GM20000 (cell line): ENCODE measurements at places on chromosomes 12 and 14.

GRCh38 chr14:99357916-99358390 lies 86.0 kb upstream of the BCL11B start:
- no peak for DNase-seq

- DNase-seq = no peak
Measured at GRCh38 chr14:79284621-79285020, 926.7 kb downstream of the DIO2 start.

DNA sequence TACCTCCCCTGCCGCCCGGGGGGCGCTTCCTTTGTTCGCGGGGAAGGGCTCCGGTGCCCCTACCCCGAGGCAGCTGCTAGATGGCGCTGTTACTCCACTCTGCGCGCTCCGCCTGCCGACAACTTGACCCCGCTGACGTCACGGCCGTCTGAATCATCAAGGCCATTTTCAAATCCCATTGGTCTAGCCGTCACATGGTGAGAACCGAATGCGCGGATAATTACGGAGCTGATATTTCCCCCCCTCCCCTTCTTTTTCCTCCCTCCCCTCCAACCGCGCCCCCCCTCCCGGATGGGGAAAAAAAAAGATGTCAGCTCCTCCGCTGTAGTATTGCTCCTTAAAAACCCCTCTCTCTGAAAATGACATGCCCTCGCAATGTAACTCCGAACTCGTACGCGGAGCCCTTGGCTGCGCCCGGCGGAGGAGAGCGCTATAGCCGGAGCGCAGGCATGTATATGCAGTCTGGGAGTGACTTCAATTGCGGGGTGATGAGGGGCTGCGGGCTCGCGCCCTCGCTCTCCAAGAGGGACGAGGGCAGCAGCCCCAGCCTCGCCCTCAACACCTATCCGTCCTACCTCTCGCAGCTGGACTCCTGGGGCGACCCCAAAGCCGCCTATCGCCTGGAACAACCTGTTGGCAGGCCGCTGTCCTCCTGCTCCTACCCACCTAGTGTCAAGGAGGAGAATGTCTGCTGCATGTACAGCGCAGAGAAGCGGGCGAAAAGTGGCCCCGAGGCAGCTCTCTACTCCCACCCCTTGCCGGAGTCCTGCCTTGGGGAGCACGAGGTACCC lies at the start of gene HOXC10:
TSS of gene HOXC10 (plus strand) at position 246 of the 791 bp plus-strand sequence. CDS start at position 360, 114 bp downstream.
- DNase-seq = peak; percentile 92

GRCh38 chr12:130977743-130978095 lies 24.0 kb downstream of the ADGRD1 start:
- DNase-seq = no peak

DNA sequence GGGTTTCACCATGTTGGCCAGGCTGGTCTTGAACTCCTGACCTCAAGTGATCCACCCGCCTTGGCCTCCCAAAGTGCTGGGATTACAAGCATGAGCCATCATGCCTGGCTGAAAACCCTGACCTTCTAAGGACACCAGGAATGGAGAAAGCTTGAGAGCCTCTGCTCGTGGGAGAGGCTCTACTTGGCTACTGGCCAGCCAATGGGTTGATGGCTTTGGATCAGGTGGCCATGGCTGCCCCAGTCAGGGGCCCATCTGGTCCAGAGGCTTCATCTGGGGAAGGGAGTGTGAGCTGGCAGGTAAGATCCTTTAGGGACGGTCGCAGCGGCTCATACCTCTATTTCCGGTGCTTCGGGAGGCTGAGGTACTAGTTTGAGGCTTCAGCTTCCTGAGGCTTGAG lies 42.5 kb upstream of the PPP1CC start:
- DNase-seq = no peak

DNA sequence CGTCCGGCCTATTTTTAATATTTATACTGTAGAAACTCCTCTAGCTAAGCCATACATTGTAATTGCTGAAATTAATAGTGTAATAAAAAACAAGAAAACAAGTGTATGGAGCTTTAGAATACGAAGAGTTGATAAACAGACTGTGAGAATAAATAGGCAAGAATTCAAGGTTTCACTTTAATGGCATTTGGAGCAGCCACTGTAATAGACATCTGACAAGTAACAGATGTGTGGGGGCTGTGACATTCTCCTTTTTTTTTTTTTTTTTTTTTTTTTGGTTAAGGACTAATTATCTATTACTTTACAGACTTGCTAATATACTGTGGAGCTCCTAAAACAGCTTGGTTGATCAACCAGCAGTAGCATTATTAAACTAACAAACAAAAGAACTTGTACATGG lies 42.1 kb upstream of the CFAP54 start:
- no peak for DNase-seq

GRCh38 chr12:40248585-40249297 lies 23.9 kb downstream of the LRRK2 start:
- DNase-seq = no peak

GRCh38 chr14:86299994-86300393 lies 770.0 kb downstream of the FLRT2 start:
- no peak for DNase-seq

GRCh38 chr14:96805956-96806355 lies 8.8 kb downstream of the VRK1 start:
- DNase-seq = no peak

DNA sequence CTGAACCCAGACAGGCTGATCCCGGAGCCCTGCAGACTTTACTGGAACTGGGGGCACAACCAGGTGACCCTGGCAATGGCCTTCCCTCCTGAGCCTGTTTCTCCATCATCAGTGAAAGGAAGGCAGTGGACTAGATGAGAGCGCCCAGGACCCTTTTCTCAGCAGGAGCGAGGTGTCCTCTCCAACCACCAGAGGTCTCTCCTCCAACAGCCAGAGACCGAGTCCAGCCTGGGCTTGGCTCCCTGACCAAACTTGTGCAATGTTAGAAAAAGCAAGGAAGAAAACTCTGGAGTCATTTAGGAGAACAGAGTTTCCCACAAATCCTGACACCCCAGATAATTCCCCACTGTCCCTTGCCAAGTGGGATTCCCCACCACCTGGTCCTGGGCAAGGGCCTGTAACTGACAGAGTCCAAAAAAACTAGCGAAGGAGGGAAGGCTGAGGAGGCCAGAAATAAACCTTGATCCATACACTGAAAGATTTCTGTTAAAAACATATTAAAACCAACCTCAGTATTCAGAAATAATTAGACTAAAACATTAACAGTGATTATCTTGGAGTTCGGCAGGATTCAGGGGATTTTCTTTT lies 9.0 kb downstream of the RPS6KL1 start:
- DNase-seq = peak; percentile 71

- no peak for DNase-seq
Measured at GRCh38 chr12:24530689-24531088, 418.2 kb downstream of the BCAT1 start.

- peak; percentile 0 for DNase-seq
Measured at GRCh38 chr12:34396006-34396860, 373.9 kb downstream of the ALG10 start.

- peak; percentile 86 for DNase-seq
Measured at GRCh38 chr12:111775205-111776193, 8.8 kb downstream of the ALDH2 start.

DNA sequence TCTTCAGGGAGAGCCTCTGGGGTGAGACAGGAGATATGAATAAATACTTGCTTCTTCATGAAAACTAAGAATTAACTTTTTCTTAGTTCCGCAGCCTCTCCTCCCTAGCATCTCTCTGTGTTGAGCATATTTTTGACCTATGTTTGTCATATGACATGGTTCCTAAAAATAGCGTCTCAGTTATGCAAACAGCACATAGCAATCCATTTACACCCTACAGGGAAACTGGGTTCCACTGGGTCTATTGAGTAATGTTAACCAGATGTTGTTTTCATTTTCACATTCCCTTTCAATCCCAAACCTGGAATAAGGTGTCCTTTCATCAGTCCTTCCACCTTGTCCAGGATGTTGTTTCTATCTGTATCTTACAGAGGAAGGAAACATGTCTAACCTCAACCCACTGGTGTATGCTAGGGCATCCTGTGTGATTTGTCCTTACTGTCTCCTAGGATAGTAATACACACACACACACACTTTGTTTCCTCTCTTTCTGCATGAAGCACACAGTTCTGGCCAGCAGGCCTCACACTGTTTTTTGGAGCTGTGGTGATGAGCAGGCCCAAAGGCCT lies 1543.5 kb downstream of the AACS start:
- DNase-seq = no peak

- no peak for DNase-seq
Measured at GRCh38 chr12:108709697-108710096, 21.6 kb downstream of the CORO1C start.

- no peak for DNase-seq
Measured at GRCh38 chr12:104953323-104953722, 4.8 kb downstream of the SLC41A2 start.

GRCh38 chr14:50501642-50502041 lies 30.7 kb downstream of the MAP4K5 start:
- no peak for DNase-seq

GRCh38 chr12:12922191-12922616 lies 29.8 kb downstream of the GPRC5D start:
- no peak for DNase-seq

DNA sequence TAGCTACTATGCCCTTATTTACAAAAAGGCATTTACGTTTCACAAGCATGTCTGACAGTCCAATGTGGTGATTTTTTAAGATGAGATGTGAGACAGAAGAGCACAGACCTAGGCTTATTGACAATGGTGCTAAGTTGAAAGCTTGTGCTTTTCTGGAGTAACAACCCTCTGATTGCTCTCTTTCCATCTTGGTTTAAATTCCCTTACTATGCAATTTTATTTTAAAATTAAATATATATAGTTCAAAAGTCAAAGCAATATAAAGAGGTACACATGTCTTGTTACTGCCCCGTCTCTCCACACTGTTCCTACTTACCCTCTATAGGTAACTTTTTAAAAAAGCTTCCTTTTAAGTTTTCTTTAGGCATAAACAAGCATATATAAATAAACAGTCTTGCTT lies 39.4 kb upstream of the BBS10 start:
- no peak for DNase-seq

DNA sequence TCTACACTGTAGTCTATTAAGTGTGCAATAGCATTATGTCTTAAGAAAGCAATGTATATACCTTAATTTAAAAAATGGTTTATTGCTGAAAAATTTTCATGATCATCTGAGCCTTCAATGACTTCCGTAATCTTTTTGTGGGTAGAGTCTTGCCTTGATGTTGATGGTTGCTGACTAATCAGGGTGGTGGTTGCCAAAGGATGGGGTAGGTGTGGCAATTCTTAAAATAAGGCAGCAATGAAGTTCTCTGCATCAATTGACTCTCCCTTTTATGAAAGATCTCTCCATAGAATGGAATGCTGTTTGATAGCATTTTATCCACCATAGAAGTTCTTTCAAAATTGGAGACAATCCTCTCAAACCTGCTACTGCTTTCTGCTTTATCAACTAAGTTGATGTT lies 41.1 kb downstream of the BBS10 start:
- DNase-seq = no peak

DNA sequence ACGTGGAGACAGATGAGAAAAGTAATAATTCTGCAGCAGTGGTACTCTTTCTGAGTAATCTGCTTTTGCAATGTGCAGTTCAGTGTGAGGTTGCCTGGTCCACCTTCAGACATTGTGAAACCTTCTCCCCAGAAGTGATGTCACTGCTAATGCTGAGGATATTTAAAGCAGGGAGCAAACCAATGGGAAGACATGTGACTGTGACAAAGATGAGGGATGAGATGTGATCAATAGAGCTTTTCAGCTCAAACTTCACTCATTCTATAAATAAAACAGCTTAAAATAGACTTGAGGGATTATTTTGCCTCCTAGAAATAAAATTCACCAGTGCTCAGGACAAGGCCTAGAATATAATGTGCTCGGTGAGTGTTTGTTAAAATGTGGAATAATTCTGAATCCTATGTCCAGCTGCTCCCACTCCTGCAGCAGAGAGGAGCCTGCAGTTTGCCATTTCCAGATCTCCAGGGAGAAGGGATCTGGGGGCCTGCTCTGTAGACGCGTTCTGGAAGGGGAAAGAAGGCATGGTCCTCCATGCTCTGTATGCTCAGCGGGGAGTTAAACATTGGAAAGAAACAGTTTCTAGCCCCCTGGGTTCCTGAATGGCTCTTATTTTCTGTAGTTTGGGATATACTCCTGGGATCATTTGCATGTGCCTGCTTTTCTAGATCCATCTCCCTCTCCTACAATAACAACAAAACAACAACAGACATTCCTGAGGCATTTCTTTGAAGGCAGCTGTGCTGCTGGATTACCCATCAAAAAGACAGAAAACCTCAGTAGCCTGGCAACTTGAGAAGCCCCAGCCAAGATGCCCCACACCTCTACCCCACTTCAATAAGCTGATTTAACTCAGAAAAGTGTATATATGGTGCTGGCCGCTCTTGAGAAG lies 8.9 kb downstream of the SLC7A8 start:
- no peak for DNase-seq

DNA sequence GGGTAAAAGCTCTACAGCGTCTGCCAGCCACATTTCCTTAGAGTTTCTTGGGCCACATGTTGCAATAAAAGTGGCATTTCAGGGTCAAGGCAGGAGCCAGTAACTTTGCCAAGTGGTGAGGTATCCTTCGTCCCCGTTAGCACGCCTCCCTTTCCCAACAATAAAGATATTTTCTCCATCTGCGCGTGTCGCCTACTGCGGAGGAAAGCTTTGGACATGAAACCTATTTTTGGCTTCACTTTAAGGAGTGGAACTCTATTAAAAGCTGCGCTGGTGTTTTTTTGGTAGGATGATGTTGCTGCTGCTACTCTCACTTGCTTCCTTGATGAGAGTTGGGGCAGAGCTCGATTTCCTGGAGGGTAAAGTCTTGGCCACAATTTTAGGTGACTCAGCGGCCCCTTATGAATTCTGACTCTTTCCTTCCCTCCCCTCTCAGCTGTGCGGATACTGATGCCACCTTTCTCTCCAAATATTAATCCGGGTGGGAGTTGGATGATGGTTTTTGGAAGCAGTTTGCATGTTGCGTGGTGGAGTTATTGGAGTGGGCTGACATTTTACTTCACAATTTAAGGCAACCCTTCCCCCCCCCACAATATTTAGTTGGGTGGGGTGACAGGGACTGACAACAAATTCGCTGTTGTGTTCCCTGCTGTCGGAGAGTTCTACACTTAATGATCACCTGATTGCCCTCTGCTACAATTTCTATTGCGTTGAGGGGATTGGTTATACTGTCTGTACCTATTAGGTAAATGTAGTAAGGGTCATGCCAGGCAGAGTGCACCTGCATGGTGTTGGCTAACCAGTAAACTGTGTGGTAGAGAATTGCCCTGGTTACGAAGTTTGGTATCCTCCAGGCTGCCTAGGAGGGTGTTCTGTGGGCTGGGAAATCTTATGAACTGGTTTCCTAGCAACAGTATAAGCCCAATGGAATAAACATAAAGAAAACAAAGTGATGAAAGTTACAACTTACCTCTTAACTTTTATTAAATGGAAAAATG lies 1.1 kb downstream of the CCDC91 start:
- DNase-seq = no peak
